GM12891 (cell line): ENCODE measurements at places on chromosomes 7 and 10.

DNA sequence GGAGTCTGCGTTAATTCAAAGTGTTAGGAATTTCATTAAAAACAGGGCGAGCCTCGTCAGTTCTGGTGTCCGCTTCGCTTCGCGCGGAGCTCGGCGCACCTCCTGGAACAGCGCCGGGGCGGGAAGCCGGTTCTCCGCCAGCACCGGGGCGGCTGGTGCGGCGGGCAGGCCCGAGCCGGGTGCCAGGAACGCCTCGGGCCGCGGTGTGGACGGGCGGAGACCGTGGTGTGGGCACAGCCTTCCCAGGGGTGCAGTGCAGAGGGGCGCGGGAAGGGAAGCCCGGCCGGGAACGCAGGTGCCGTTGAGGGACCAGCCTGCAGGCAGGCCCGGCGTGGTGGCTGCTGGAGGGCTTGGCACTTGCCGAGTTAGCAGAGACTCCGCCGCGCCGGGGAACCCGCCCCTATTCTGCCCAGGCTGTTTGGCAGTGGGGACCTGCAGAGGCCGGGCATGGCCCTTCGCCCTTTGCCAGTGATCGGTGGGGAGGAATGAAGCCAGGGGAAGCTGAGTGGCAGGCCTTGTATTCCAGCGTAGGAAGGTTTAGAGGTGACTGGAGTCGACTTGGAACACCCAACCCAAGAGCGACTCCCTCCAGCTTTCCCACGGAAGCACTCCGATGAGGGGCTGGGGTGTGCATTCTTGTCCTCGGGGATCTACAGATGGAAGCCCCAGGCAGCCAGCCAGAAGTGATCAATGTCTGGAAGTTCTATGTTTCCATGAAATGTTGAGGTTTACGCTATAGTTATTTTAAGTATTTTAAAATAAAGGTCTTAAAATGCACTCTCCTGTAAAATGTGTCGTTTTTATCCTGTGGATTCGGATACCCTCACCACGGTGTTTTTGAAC lies 945 bp upstream of the RHEB start:
- no peak for DNase-seq

- DNase-seq, result no peak
Observed at GRCh38 chr10:17278607-17279240, 50.7 kb downstream of the VIM start.

GRCh38 chr7:96114190-96114589 lies 207.7 kb downstream of the SLC25A13 start:
- DNase-seq, result no peak

GRCh38 chr7:129262324-129262723 lies 37.5 kb downstream of the AHCYL2 start:
- DNase-seq, result no peak

DNA sequence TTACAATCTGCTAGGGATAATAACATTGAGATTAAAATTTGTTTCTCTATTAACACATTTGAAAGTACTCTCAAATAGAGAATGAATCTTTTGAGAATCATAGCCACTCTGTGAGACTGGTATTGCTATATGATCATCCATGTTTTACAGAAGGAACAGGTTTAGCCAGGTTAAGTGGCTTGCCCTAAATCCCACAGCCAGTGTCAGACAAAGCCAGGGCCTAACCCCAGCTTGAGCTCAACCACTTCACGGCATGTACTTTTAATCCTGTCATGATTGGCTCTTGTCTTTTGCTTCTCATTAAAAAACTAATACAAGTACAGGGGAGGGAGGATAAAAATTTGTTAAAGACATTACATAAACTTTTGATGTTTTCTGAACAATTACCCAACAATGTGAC lies 3.8 kb upstream of the ZNRF2 start:
- DNase-seq, result no peak

- DNase-seq, result no peak
Observed at GRCh38 chr10:4477664-4478063, 348.3 kb upstream of the AKR1E2 start.

- no peak for DNase-seq
Observed at GRCh38 chr7:149849174-149849573, 11.0 kb downstream of the ZNF862 start.

GRCh38 chr7:74149603-74150002 lies 24.6 kb upstream of the EIF4H start:
- no peak for DNase-seq

DNA sequence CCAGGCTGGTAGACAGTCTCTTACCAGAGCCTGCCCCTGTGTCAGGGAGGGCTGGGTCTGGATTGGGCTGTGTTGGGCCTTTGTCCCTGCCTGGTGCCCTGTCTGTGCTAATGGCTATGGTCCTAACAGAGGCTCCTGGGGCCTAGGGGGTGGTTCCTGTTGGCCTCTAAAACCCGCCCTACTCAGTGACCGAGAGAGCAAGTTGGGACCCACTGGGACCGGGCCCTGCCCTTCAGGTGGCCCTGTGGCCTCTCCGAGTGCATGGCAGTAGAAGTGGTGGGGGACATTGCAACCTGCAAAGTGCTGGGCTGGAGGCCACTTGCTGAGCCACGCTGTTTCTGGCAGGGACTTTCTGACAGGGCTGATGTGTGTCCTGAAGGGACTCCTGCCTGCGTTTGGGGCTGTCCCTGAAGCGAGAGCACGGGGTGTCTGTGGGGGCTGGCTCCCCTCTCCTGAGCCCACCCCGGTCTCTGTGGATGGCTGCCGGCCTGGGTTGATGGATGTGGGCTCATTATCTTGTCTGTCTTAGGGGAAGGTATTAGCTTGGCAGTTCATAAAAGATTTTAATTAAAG lies 56.2 kb downstream of the GLRX3 start:
- DNase-seq, result no peak

GRCh38 chr10:123250640-123251039 lies 96.4 kb downstream of the BUB3 start:
- no peak for DNase-seq

GRCh38 chr7:69476416-69476815 lies 121.9 kb upstream of the AUTS2 start:
- DNase-seq, result no peak

DNA sequence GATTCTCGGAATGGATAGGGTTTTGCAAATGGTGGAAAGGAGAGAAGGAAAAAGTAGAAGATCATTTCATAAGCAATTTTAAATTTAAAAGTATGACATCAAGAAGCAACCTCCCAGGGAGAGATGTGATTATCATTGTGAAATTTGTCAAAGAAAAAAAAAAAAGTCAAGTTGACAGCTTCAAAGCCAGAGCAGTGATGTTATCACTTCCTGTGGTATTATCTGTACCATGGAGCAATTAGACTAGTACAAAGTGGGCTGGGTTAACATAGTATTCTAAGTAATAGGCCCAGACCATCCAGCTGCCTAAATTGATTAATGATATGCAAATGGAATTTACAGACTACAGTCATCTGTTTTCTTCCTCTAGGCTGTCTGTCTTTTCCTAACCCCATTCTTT lies 84.0 kb upstream of the NPY start:
- no peak for DNase-seq

DNA sequence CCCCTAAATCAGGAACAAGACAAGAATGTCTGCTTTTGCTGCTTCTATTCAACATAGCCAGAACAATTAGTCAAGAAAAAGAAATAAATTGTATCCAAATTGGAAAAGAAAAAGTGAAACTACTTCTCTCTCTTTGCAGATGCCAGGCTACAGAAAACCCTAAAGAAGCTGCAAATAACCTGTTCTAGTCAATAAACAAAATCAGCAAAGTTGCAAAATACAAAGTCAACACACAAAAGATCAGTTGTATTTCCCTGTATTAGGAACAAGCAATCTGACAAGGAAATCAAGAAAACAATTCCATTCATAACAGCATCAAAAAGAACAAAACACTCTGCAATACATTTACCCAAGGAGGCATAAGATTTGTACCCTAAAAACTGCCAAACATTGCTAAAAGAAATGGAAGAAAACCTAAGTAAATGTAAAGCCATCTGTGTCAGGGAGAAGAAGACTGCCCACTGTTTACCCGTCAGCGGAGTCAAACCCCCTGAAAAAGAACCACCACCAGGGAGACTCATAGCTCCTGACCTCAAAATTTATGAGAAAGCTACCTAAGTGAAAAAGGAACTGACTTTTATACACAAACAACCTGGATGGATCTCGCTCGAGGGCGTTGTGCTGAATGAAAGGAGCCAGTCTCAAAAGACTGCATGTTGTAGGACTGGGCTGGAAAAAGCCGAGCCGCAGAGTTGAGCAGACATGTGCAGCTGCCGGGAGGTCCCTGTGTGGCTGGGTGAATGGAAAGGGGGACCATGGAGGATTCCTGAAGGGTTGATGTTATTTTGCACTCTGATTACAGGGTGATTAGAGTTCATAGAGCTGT lies 263.1 kb downstream of the MAD1L1 start:
- DNase-seq, result no peak

DNA sequence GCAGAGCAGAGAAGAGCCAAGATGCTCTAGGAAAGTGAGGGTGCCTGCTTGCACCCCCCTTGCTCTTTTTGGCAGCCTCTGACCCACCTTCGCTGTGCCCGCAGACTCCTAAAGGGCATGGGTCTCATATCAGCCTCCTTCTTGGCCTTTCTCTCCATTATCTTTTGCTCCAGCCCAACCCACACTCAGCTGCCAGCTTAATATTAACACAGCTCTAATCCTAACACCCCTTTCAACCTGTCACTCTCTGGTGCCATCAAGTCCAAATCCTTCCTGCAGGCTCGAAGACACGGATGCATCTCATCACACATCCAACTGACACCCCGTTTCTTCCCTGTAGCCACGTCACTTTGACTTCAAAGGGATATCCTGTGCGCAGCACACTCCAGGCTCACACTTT lies 171.6 kb upstream of the AUTS2 start:
- DNase-seq, result no peak

GRCh38 chr10:51035344-51035743 lies 38.9 kb upstream of the PRKG1 start:
- no peak for DNase-seq

DNA sequence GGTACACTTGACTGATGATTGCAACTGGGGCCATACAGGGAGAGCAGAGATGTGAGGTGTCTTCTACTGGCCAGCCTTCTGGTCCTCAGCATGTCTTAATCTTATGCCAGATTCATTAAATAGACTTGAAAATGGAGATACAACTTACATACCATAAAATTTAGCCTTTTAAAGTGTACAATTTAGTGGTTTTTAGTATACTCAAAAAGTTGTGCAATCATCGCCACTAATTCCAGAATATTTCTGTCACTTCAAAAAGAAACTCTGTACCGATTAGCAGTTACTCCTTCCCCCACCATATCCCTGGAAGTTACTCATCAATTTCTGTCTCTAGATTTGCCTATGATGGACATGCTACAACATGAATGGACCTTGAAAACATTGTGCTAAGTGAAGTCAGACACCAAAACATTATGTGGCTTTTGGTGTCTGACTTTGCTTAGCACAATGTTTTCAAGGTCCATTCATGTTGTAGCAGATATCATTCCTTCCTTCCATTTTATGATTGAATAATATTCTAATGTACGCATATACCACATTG lies 53.0 kb downstream of the SH2D4B start:
- DNase-seq, result no peak
